ENCODE measurements at places on chromosomes 3 and 15.

DNA sequence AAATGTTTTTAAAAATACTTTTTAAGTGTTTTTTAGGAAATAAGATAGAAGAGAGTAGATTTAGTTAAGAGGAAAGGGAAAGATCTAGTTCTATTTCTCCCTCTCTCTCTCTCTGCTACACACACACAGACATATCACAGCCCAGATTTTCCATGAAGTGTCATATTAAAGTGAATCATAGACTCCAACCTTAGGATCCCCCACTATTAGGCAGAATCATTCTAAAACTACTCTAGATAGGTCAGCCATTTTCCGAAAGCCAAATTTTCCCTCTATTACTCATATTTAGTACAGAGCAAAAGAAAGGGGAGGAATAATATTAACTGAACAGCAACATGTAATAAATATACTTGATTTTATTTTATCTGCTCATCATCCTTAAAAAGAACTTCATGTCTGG lies 45.1 kb upstream of the RSL24D1 start:
- DNase-seq = no peak

DNA sequence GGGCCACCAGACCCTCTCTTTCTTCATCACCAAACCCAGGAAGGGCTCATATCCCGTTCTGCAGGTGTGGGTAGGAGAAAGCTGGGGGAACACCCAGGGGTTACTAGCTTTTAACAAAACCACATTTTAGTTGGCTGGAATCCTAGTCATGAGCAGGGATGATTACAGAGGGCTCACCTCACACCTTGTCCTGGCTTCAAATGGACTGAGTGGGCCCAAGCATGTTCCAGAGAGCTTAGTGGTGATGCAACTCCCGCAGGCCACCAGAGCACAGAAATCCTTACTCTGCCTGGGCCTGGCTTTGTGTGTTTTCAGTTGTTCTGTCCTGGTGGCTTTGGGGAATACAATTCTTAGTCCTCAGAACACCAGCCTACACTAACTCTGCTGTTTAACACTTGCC lies 56.8 kb upstream of the RYK start:
- no peak for DNase-seq

DNA sequence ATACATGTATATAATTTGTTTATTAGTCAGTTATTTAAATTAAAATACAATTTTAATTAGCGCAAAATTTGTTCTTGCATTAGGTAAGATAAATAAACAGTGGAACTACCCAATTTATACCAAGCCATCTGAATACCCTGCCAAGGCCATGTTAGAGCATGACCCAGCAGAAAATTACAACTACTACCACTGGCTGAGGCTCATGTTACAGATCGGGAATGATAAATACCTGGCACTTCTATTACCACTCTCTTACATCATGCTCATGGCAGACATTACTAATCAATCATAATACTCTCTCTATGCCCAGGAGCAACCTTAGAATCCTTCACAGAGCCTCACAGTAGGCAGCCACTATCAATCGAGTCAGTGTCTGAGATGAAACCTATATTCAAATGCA lies 21.2 kb upstream of the LMOD3 start:
- DNase-seq = peak; percentile 62

DNA sequence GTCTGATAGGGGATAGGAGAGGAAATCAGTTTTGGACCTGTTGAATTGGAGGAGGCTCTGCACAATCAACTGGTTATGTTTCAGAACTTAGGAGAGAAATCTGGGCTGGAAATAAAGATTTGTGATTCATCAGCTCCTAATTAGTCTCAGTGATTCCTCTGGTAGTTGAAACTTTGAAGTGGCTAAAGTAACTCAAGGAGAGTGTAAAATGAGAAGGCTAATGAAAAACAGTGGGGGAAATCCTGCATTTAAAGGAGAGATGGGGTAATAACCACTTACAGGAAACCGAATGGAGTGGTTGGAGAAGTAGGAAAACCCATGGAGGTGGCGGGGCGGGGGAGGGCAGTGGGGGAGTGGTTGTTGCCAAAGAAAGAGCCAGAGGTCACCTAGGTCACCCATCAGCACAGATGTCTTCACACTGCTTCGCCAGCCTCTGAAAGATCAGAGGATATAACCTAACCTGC lies 32.6 kb downstream of the MAP2K5 start:
- DNase-seq = no peak

DNA sequence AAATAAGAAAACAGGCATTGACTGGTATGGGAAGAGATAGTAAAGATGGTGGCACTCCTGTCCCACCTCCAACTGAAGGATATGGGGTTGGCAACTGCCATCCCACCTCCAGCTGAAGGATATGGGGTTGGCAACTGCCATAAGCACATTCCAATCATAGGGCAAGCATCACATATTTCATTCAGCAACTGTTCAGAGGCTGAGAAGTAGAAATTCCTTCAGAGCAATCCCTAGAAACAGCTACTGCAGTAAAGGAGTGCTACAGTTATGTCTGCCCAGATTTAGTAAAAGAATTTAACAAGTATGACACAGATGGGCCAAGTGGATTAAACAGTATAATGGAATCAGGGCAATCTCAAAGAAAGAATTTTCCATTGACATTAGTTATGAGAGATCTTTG lies 156.8 kb downstream of the IMPG2 start:
- DNase-seq = no peak

- no peak for DNase-seq
Observed at GRCh38 chr3:43011638-43012037, 32.5 kb downstream of the GASK1A start.

DNA sequence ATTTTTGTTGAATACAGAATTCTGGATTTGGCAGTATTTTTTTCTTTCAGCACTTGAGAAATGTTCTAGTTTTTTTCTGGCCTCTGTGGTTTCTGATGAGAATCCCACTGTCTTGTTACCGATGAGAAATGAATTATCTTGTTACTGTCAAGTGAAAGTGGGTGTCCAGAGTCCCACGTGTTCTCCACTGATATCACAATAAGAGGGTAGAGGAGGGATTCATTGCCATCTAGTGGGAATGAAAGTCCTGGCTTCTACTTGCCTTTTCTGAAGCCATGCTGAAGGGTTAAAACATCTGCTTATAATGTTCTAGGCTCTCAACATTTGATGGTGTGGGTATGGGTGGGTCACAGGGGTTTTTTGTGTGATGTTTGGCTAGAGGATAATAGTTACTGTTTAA lies 66.1 kb downstream of the SEC22A start:
- peak; percentile 83 for DNase-seq

DNA sequence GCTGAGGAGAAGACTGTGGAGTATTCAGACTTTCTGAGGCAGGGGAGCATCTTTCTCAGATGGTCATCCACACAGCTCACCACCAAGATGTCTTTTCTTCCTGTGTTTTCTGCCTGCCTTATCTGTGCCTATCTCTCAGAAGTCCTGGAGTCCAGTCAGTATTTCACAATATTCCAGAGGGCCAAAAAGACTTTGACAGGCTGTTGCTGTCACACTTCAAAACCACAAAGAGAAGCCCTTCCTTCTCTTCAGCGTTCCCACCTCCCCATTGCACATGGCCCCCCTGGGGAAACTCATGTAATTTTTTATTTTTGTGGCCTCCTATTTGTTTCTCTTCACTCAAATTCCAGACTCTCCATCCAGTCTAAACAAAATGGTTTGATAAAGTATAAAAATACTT lies 585.2 kb downstream of the EPHA3 start:
- no peak for DNase-seq

- no peak for DNase-seq
Observed at GRCh38 chr3:48851407-48851806, 3.7 kb upstream of the PRKAR2A start.

DNA sequence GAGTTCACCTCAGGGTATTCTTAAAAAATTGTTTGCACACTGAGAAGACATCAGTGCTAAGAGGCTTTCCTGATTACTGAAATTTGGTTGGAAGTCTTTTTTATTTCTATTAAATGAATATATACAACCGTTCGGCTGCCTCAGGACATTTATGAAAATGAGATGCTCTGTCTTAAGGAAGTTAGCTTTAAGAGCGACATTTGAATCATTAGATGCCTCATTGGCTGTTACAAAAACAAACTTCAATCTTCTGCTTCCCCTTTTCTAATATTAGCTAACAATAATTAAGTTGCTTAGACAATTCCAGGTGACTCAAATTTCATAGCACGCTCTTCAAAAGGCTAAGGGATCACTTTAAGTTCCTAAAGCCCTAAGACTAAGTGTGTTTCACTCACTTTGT lies 673.7 kb downstream of the FHIT start:
- no peak for DNase-seq

DNA sequence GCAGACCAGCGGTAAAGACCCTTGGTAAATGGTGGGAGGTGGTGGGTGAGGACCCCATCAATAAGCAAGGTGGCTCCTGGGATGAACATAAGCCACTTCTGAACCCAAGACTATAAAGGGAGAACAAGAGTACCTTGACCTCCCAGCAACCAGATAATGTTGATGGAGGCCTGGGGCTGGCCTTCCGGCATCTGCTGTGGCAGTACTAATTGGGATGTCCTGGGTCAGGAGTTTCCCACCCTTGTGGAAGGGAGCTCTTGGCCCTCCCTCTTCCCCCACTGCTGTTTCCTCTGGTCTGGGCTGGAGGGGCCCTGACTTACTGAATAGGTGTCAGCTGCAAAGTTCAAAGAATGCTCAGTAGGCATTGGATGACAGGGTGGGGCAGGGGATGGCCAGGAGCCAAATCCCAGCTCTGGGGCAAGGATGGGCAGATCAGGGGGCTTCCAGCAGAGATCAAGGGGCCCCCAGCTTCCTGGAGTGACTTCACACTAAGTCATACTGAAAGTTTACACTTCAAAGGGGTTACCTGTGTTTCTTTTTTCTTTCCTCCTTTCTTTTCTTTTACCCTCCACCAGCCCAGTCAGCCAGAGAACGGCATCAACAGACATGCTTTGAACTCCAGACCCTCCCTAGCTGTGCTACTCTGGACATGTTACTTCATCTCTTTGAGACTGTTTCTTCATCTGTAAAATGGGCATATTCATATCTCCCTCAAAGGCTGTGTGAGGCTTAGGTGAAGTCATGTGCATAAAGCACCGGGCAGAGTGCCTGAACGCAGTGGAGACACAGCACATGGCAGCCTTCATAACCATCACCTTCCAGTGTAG lies 1.5 kb downstream of the RBP1 start:
- no peak for DNase-seq

DNA sequence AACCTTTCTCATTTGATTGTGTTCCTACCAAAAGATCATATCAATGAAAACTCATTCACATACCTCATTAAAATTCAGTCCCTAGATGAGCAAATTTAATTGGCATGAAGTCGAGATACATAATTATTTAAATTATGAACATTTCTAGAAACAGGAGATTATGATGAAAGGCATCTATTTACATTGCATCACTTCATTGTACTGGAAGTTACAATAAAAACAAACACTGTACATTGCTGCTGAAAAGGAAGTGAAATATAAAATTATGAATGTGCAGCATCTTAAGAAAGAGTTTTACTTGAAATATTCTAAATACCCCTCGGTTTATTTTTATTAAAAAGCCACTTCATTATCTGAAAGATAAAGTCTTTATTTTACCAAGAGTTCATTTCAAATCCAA lies 163.4 kb upstream of the ZNF385D start:
- DNase-seq = no peak

- peak; percentile 32 for DNase-seq
Observed at GRCh38 chr3:71579326-71579934, 4.1 kb downstream of the FOXP1 start.

GRCh38 chr3:132256989-132257388 lies 60.2 kb upstream of the ACP3 start:
- peak; percentile 63 for DNase-seq

DNA sequence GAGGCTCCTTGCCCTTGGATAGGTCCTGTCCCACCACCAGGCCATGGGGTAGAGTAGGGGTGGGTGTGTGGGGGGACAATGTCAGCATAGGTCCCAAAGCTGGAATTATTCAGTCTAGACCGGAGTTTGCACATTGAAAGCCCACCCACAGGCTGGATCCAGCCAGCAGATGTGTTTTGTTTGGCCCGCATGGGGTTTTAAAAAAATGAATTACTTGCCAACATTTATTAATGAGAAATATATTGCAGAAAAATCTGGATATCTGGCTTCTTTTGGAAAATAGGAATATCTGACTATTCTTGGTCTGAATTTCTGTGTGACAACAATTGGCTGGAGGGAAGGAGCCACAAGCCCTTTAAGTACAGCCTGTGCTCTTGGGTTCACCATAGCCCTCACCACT lies 17.3 kb upstream of the LRIG1 start:
- no peak for DNase-seq

DNA sequence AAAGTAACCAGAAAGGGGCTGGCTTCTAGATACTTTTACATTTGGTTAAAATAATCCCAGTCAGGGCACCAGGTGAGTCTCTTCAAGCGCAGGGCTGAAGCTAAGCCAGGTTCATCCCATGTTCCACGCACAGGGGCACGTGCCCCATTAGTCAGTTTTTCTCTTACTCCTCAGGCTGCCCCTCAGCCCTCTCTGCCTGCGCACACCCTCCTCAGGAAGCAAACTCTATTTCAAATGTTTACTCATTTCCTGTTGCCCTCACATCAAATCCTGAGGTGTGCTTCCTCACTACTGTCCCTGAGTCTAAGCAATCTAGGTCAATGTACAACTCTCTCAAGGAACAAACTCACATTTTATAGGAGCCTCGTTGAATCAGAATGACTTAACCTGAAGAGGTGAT lies 48.5 kb downstream of the THBS1 start:
- no peak for DNase-seq

- peak; percentile 61 for DNase-seq
Observed at GRCh38 chr3:20038699-20039465, 1.4 kb upstream of the KAT2B start.

DNA sequence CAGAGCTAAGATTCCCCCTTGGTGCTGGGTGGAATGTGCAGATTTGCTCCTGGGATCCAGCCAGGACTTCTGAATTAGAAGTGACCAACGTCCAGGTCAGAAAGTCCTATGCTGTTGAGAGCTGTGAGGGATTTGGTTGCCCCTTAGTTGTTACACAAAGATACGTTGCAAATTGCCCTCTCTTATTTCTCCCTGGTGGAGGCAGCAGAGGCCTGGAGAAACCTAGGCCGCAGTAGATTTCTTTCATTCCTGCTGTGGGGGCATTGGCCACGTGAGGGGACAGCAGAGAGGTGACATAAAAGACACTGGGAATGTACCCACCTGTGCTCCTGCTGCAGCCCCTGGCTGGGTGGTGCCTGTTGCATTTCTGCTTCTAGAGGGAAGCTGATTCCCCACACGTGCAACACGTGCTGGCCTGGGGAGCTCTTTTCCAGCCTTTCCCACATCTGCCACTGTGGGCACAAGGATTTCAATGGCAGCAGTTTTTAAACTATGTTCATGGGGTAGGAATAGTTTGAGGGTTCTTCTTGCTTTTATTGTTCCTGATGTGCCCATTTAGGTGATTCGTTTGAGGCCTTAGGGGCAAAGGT lies 65.7 kb downstream of the SYNM start:
- no peak for DNase-seq

- DNase-seq = no peak
Observed at GRCh38 chr3:114480442-114480841, 186.6 kb downstream of the TIGIT start.

GRCh38 chr3:66409771-66410754 lies 90.8 kb downstream of the LRIG1 start:
- DNase-seq = no peak

DNA sequence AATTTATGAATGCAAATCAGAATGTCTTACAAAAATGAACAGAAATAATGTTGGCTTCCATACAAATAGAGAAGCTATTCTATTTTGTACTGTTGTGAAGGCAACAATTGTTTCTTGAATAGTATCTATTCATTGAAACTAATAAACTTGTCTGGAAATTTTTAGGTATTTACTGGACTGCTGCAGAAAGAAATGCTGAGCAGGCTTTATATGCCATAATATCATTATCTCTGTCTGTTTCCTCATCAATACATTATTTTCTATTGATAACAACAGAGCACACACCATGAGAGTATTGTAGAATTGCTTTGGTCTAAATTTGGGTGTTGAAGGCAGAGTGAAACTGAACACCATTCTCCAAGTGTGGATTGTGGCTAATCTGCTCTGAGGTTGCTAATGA lies 216.5 kb upstream of the CGNL1 start:
- no peak for DNase-seq
